Activated T-cell treated with anti-CD3 and anti-CD28 coated beads for 4 hours (primary cell): ENCODE measurements at places on chromosomes 1 and 21.

DNA sequence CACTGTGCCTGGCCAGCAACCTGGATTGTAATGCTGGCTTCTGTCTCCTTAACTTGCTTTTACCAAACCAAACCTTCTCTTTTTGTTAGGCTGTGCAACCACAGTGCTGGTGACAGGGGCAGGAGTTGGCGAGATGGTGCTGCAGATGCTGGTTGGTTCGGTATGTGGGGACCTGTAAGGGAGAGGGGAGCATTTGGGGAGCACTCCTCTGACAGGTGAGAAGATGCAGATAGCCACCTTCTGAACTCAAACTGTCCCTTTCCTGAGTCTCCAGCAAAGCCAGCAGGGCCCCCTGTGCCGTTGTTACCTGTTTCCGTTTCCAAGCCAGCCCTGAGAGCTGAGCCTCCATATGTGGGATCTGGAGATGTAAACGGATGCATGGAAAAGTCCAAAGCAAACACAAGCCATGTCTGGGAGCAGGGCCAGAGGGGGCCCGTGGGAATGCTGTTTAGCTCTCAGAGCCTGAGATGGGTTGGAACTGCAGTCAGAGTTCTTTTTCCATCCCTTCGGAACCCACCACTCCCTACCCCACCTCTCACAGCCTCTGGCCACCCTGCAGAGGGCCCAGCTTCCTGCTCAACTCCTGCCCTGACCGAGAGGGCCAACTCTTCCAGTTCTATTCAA, 34.0 kb downstream of the ELK4 start:
- DNase-seq = no peak

GRCh38 chr1:156114101-156114918, at the start of gene LMNA:
LMNA (plus strand) TSS chr1:156114711; CDS start chr1:156114919, 208 bp downstream.
- DNase-seq = peak; percentile 78

- no peak for DNase-seq
Measured at GRCh38 chr1:155038602-155039307, 5.1 kb downstream of the DCST1 start.

DNA sequence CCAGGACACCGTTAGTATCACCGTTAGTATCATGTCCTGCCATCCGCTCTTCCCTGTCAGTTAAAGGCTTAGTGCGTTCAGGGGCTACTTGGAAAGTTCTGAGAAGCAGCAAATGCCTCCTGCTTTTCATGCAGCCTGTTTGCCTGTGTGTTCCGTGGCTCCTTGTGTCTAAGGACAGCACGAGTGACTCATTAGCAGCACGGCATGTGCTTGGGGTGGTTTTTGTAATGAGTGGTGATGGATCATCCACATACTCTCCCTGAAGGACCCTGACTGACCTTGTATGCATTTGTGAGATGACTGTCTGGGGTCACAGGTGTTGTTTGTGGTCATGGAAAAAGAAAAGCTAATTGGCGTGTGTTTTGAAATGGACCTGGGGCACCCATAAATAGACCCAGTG, 221.9 kb downstream of the PBX1 start:
- DNase-seq = no peak

DNA sequence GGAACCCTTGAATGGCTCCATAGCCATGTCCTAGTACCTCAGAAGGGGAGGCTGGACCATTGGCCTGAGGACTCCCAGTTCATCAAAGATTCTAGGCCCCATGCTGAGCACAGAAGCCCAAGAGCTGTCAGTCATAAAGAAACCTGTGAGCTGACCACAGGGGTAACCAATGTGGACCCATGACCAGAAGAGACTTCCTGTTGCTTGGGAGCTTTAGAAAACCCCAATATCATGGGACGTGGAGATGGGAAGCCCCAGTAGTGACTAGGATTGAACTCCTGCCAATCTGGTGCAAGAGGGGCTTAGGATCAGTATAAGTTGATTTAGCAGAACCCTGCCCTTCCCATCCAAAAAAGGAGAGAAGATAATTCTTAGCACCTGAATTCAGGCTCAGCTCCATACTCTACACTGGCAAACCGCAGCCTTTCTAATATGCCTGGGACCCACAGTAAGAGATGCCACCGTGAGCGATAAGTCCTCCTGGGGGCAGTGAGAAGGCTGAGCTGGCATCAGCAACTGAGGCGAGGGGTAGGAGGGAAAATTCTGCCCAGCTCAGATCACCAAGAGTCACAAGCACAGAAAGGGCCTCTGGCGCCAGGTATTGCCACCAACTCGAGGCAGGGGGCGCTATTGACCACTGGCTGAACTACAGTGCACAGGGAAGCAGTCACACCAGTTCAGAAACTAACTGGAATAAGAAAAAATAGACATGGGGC, 108.9 kb downstream of the CAPN8 start:
- DNase-seq = no peak

- DNase-seq = no peak
Measured at GRCh38 chr1:54151013-54151412, 1.8 kb downstream of the CDCP2 start.

GRCh38 chr1:35615440-35615839, 25.9 kb downstream of the PSMB2 start:
- no peak for DNase-seq
